Activated CD4-positive, alpha-beta T cell treated with anti-CD3 and anti-CD28 coated beads for 4 hours (primary cell): ENCODE measurements at places on chromosomes 5 and 9.

GRCh38 chr5:181098762-181099601 lies 32.0 kb downstream of the OR2V1 start:
- DNase-seq = no peak

DNA sequence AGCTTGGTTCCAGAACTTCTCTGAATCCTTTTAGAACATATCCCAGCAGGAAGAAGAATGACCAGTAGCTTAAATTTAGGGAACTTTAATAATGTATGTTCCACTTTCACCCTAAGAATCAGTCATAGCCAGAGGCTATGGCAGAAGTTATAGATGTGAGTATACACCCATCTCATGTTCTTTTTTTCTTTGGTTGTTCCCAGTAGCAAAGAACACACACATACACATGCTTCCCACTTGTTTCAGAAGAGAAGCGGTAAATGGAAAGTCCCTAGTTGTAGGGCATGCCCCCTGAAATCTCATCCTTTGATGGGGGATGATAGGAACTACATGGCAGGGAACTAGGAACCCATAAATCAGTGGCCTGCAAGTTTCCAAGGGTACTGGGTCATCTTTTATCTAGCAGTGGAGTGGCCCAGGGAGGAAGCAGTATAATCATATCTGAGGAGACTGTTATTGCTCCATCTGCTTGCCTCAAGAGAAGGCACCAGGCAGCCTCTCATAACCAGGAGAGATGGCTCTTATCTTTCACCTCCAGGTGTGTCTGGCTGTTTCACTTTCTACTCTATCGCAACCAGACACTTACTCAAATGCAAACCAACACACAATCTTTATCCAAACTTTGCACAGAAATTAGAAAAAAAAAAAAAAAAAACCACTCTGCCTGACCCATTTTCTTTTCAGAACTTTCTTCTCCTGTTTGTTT lies 109.5 kb downstream of the SNCAIP start:
- no peak for DNase-seq

DNA sequence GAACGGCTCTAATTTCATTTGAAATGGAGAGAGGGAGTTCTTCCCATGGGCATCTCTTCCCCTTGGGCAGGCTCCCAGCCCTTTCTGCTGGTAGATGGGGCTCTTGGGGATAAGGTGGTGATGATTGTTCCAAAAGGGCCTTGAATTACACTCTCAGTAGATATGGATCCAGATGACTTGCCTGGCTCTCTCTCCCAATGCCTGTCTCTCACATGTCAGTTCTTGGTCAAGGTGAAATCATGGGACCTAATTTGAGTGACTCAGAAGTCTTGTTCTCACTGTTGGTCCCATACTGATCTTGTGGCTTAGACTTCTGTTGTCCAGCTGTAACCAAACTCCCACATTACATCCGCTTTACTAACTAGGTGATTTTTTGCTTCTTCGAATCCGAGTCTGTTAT lies 317.0 kb upstream of the RFX3 start:
- DNase-seq = no peak

GRCh38 chr5:88539693-88540365 lies 271.2 kb upstream of the TMEM161B start:
- DNase-seq = no peak

- DNase-seq = no peak
These were observed 44.6 kb downstream of the CXXC5 start for GRCh38 chr5:139692679-139693308.

DNA sequence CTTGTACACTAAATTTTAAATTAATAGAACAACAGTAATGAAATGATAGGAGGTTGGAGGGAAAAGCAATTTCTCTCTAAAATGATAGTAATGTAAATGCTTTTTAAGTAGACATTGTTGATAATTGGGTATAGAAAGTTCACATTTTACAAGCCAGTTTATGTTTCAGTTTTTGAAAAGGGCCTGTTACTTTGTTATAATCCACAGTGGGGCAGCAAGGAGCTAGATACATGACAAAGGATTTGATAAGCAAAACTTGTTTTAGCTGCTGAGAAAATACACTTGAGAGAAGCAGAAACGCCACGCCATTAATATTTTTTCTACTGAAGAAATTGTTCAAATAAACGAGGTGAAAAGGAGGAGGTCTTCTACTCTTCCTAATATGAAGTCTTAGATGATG lies 30.2 kb downstream of the SREK1 start:
- no peak for DNase-seq

DNA sequence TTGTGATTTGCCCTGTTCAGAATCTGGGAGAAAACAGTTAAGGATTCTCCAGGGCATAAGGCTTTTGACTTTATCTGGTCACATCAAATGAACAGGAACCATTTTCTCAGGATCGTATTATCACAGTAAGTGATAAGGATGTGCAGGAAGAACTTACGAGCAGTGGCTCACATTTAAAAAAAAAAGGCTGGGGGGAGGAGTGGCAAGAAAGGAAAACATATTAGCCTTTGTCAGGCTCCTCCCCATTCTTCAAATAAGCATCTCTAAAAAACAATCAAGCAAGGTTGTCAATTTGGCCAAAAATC lies 234.3 kb upstream of the TMEM161B start:
- no peak for DNase-seq

DNA sequence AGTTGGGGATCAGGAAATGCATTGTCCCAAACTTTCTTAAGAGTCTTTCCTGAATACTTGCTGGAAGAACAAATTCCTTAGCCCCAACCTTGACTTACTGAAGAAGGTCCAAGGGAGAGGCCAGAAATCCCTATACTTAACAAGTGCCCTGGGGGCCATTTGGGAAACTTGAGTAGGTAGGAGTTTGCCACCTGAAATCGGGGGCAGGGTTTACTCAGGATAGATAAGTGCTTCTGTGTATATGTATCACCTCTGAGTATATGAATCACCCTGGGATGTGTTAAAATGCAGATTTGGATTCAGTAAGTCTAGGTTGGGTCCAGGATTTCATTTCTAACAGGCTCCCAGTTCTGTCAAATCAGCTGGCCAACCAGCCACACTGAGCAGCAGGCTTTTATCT lies 47.9 kb upstream of the MYO10 start:
- DNase-seq = no peak

GRCh38 chr5:123543438-123543837 lies 31.5 kb downstream of the CSNK1G3 start:
- DNase-seq = no peak

DNA sequence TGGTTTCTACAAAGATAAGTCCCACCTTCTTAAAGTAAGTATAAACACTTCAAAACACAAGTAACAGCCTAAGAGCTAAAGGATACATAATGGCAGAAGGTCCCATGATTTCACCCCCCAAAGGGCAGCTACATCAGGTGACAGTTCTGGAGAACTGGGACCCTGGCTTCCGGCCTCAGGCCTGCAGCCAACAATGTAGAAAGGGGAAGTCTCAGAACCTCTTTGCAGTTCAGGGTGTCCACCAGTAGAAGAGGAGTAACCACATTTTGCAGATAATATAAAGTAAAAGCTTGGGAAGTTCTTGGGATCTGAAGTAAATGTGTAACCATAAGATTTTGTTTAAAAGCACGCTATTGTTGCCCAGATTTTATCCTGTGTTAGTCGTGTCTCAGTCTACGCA lies 267.4 kb upstream of the VLDLR start:
- DNase-seq = no peak

GRCh38 chr9:134566196-134566847 lies 75.3 kb upstream of the COL5A1 start:
- DNase-seq = no peak

DNA sequence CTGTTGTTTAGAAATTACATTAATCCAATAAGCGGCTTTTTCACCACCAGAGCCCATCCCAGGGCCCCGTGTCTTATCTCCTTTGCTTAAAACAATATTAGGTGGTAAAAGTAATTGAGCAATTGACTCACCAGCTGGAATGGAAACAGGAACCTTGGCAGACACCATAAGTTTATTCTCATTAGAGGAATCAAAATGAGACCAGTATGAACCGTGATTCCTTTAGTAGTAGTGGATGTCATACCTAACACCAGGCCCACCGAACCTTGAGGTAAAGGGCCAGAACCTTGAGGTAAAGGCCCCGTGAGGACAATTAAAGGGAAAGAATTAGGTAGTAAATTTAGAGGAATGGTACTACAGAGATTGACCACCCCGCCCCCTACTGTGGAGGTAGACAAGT lies 16.5 kb downstream of the HSDL2 start:
- DNase-seq = no peak

GRCh38 chr9:130330202-130330862 lies 64.8 kb downstream of the HMCN2 start:
- DNase-seq = no peak

GRCh38 chr5:38447786-38448185 lies 108.7 kb downstream of the LIFR start:
- no peak for DNase-seq

DNA sequence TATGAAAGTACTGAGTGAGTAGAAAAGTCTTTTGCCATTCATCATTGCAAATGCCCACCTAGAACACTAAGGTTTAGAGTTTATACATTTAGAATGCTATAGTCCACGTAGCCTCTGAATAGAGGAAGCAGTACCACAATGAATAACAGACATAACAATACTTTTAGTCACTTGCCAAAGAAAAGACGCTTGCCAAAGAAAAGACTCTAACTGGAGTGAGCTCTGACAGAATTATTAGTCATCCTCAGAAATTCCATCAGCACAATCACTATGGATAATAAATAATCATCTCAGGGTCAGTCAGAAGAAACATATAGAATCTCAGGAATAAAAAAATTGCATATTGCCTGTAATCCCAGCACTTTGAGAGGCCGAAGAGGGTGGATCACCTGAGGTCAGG lies 168.5 kb upstream of the TARS1 start:
- no peak for DNase-seq

- no peak for DNase-seq
These were observed 132.7 kb downstream of the GLIS3 start for GRCh38 chr9:4167079-4167671.

DNA sequence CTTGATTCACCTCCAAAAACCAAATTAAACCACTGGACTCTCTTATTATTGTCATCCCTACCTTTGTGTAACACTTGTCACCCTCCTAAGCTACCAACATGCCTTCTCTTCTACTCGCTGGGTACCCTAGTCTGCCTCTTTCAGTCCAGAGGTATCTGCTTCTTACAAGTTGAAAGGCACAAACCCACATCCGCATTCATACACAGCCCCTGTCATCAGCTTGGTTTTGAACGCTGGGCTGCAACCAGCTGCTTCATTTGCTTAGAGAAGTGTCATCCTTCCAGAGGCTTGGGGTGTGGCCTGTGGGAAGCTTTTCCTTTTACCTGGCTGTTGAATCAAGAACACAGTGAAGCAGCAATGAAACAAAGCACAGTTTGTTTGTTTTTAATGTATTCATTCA lies 138.8 kb upstream of the WWC1 start:
- DNase-seq = no peak

GRCh38 chr9:3875361-3876132 lies 349.7 kb upstream of the RFX3 start:
- DNase-seq = no peak

DNA sequence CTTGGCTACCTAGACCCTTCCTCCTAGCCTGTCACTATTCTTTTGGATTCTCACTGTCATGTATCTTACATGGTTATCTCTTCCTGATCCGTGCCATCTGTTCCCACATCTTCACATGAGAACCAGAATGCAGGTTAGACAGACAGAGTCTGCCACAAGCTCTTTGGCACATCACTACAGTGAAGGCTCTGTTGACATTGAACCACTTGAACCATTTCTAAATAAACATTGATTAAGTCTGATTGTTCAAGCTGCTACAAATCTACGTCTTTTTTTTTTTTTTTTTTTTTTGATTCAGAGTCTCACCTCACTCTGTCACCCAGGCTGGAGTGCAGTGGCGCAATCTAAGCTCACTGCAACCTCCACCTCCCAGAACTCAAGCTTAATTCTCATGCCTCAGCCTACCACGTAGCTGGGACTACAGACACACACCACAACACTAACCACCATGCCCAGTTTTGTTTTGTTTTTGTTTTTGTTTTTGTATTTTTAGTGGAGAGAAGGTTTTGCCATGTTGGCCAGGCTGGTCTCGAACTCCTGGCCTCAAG lies 85.1 kb upstream of the LRRTM2 start:
- no peak for DNase-seq

- no peak for DNase-seq
These were observed 63.3 kb upstream of the FCN1 start for GRCh38 chr9:134980991-134981390.

DNA sequence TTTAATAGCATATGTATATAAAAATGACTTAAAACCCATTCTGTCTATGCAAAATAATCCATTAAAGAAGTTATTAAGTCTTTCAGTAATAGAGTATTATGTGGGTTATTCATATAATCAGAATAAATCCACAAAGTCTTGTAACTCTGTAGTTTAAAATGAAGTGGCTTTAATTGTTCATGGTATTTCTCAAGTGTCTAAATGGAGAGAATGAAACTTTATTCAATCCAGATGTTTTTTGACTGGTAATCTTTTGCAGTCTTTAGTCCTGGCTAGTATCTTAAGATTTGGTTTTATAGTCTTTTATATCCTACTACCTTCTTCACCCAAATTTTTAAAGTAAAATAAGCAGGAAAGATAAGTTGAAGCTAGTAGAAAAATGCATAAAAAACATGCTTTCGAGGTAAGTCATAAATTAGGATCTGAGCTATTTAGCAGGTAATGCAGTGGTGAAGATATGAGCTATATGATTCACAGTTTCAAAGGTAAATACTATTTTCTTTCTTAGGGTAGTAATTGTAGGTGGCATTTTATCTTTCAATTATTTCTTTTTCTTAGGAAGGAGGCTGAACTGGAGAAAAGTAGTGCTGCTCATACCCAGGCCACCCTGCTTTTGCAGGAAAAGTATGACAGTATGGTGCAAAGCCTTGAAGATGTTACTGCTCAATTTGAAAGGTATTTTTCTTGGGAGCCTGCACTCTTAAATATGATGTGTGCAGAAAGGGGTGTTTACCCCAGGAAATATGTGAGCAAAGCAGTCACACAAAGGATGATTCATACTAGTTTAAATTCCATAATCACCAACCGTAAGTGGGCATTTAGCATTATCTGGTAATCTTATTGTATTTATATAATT lies 17.9 kb downstream of the HMMR start:
- no peak for DNase-seq

DNA sequence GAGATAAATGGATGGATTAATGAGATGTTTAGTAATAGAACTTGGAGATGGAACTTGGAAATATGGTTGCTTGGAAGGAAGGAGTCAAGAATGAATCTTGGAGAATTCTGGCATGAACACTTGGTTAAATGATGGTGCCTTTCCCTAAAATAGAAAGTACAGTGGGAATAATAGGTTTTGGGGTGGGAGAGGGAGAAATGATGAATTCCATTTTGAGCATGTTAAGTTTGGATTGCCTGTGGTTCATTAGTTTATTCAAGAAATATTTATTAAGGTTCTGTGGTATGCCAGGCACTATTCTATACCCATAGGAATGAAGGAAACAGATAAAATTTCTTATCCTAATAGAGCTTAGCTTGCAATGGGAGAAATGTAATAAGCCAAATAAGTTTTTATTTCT lies 58.4 kb downstream of the PBX3 start:
- DNase-seq = no peak

- DNase-seq = no peak
These were observed 14.1 kb downstream of the TNFSF15 start for GRCh38 chr9:114791736-114792135.
